ENCODE measurements at places on chromosomes 13 and 19.

GRCh38 chr13:30047154-30047874 lies 196.9 kb upstream of the UBL3 start:
- DNase-seq: peak; percentile 3

GRCh38 chr19:28351761-28352160 lies 861.2 kb downstream of the UQCRFS1 start:
- DNase-seq: no peak

DNA sequence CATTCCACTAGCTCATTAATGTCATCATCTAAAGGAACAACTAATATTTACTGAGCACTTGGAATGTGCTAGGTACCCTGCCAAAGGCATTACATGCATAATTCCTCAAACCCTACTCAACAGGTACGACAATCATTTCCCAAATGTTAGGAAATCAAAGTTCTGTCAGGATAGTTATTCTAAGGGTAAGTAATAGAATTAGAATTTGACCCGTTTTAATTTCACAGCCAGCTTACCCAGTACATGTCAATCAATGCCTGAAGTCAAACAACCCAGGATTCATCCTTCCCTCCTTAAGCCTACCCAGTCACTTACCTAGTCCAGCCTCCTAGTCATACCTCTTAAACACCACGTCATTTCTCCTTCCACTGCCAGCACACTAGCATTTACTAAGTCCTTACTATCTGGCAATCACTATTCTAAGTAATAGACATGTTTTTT lies 2.4 kb downstream of the LNX2 start:
- no peak for DNase-seq

DNA sequence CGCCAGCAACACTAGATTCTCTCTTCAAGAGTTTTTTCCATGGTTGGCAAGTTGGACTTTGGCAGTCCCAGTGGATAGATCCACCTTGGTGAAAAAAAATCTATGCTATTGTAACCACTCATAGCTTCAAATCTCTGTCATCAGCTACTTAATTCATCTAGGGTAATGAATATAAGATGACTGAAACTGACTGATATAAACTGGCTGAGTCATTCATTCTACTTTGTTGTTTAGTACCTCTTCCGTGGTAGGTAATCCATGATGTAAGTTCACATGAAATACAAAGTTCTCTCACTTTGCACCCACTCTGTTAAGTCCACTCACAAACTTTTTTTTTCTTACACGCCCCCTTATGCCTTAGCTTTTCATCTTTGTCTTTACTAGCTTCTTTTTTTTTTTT lies 1381.5 kb downstream of the SLITRK5 start:
- DNase-seq: no peak

GRCh38 chr13:101930331-101930730 lies 471.5 kb downstream of the FGF14 start:
- no peak for DNase-seq

DNA sequence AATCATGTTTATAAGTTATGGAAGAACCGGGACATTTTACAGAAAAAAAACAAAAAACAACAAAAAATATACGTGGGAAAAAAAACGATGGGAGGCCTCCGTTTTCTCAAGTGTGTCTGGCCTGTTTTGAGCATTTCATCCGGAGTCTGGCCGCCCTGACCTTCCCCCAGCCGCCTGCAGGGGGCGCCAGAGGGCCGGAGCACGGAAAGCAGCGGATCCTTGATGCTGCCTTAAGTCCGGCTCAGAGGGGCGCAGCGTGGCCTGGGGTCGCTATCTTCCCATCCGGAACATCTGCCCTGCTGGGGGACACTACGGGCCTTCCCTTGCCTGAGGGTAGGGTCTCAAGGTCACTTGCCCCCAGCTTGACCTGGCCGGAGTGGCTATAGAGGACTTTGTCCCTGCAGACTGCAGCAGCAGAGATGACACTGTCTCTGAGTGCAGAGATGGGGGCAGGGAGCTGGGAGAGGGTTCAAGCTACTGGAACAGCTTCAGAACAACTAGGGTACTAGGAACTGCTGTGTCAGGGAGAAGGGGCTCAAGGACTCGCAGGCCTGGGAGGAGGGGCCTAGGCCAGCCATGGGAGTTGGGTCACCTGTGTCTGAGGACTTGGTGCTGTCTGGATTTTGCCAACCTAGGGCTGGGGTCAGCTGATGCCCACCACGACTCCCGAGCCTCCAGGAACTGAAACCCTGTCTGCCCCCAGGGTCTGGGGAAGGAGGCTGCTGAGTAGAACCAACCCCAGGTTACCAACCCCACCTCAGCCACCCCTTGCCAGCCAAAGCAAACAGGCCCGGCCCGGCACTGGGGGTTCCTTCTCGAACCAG lies 1.8 kb upstream of the APOE start:
- peak; percentile 81 for DNase-seq

GRCh38 chr19:1980809-1981181 lies 34.7 kb downstream of the BTBD2 start:
- no peak for DNase-seq

- DNase-seq: peak; percentile 88
Measured at GRCh38 chr19:16829010-16829821, at the start of gene SIN3B. SIN3B (plus strand) TSS chr19:16829398; CDS start chr19:16829421, 23 bp downstream.

GRCh38 chr13:32857689-32858088 lies 158.5 kb upstream of the KL start:
- no peak for DNase-seq

DNA sequence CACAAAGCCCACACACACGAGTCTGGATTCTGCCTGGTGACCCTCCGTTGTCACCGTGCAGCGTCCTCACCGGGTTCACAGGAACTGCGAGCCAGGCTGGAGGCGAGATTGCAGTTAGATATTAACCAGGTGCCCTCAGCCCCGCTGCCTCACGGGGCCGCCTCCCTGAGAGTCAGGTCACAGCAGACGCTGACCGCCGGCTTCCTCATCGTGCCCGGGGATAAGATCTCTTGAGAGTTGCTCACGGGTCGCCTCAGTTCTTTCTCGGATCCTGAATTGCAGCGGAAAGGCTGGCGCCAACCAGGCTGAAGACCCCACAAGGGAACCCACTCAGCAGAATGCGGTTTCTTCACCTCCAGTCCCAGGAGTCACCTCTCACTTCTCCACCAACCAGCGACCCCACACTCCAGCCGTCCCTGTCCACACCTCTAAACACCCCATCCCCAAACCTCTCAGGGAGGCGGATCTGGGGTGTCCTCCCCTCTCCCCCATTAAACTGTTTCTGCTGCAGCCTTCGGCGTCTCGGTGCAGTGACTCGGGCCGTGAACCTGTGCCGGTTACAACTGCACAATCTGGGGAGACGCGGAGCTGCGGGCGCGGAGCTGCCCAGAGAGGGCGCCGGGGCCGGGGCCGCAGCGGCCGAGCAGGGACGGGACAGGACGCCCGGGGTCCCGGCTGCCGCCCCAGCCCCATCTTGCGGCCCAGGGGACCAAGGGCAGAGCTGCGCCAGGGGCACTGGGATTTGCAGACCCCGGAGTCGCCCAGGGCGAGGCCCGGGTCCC lies 591 bp downstream of the ZNF823 start:
- DNase-seq: peak; percentile 58

- no peak for DNase-seq
Measured at GRCh38 chr13:97369261-97369893, 64.6 kb upstream of the RAP2A start.

- no peak for DNase-seq
Measured at GRCh38 chr13:112828082-112828699, 138.4 kb downstream of the ATP11A start.

DNA sequence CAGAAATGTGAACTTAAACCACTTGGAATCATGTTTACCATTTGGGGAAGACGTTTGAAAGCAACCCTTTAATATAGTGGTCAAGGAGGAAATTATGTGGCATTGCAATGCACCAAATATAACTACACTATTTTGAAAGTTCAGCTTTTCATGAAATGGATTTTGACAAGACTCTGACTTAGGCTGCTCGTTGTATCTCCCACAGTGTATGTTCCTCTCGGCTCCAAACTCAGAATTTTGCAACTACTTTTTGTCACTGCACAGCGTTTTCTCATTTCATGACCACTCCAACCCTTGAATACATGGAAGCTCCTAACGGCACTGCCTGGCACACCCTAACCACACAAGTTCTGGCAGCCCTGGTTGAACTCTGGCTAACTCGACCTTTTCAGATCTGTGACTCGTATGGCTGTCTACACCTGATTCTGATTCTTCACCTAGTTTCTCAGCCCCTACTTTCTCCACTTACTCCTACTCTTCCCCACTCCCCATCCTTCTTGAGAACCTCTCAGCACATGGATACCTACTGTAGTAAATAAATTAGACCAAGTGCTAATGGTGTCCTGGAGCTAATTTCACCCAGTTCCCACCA lies 7.0 kb upstream of the POMP start:
- no peak for DNase-seq

DNA sequence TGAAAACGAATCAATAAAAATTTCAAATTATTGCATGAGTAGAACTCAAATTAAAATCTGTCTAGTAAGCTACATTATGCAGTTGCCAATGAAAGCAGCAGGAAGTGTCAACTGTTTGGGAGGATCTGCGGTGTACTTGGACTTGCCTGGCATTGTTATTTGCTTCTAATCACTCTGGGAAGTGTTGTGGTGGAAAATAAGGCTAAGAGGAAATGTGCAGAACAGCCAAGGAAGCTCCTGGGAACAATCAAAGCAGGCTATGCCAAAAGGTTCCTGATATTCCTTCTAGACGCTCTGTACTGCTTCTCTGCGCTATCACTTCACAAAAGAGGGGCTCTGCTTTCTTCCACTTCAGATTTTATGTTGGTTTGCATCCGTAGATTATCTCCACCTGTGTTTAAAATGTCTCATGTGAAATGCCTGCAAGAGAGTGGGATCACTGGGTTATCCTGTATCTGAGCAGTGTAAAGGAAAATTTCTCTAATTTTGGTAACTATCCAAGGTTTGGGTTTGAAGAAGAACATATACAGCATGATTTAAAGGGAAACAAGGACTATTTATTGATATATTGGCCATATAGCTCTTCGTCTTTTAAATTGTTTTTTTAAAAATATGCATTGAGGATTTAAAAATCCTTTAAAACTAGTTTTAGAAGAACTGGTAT lies 182.7 kb upstream of the CSNK1A1L start:
- DNase-seq: no peak

DNA sequence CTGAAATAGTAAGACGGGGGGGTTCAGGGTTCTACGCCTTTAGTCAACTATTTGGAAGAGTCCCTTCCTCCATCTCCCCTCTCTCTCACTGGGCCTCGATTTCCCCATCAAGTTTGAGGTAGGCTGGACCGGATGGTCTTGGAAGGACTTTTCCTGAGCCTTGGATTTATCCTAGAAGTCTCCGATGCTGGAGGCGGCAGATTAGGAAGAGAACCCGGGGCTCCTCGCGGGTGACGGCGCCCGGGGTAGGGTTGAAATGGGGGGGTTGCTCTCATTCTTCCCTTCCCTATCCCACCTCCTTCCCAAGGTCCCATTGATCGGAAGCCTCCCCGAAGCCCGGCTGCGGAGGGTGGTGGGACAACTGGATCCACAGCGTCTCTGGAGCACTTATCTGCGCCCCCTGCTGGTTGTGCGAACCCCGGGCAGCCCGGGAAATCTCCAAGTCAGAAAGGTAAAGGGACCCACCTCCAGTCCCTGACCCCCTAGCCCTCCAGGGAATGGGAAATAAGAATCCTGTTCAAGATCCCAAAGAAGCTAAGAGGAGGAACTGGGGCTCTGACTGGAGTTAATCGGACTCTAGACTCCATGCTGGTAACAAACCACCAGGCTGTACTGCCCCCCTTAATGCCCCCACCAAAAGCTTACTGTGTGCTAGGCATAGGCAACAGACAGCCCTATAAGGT lies 781 bp downstream of the QPCTL start:
- DNase-seq: peak; percentile 90

DNA sequence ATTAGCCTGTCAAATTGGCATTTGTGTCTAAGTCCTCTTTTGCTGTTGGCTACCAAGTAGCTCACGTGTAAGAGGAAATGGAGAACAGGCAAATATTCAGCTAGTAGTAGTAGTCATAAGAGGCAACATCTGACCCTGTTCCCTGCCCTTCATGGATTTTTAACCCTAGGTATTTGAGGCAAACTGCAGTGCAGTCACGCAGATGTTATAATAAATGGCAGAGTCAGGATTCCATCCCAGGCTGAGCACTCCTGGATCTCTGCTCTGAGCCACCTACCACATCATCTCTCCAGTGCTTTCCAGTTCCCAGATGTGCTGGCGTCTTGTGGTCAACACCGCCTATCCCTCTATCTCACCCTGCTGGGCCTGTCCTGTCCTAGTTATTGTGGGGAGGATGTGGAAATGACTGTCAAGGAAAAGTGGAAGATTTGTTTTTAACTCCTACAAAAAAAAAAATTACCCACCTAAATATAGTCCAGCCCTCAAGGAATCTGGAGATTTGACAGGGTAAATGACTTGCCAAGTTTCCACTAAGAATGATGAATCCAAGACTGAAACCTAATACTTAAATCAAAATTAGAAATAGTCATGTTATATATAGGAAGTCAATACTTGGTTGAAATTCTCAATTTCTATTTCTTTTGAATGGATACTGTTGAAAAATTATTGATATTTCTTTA lies 322.9 kb downstream of the GPC6 start:
- DNase-seq: no peak

DNA sequence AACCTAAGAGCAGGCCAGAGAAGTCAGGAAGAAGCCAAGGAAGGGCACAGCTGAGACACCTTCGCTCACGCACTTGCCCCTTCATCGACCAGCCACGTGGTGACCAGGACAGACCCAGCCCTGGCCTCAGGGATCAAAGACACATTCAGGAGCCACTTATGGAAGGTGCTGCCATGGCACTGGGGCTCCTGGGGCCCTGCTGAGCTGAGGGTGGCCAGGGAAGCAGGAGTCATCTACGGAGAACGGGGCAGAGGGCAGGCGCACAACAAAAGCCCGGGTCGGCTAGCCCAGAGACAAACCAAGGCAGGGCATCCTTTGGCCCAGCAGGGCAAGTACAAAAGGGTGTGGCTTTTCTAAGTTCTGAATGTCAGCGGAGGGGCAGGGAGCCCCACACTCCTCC lies 2.3 kb downstream of the PLPP2 start:
- no peak for DNase-seq

DNA sequence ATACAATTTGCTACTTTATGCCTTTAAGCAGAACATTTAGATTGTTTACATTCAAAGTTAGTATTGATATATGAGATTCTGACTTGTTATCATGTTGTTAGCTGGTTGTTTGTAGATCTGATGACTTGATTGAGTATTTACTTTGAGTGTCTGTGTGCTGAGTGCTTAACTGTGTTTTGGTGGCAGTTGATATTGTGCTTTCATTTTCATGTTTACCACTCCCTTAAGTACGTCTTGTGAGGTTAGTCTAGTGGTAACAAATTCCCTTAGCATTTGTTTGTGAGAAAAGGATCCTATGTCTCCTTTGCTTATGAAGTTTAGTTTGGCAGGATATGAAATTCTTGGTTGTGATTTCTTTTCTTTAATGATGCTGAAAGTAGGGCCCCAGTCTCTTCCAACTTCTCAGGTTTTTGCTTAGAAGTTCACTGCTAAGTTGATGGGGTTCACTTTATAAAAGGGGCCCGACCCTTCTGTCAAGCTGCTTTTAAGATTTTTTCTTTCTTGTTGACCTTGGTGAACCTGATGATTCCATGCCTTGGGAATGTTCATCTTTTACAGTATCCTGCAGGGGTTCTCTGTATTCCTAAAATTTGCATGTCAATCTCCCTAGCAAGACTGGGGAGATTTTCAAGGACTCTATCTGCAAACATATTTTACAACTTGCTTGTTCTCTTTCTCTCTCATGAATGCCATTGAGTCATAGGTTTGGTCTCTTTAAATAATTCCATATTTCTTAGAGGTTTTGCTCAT lies 1095.4 kb upstream of the PCDH20 start:
- DNase-seq: no peak
